Activated CD4-positive, alpha-beta T cell treated with anti-CD3 and anti-CD28 coated beads, Interleukin-2, amount 50 U/mL, for 24 hours (primary cell): ENCODE measurements at places on chromosomes 12 and 14.

DNA sequence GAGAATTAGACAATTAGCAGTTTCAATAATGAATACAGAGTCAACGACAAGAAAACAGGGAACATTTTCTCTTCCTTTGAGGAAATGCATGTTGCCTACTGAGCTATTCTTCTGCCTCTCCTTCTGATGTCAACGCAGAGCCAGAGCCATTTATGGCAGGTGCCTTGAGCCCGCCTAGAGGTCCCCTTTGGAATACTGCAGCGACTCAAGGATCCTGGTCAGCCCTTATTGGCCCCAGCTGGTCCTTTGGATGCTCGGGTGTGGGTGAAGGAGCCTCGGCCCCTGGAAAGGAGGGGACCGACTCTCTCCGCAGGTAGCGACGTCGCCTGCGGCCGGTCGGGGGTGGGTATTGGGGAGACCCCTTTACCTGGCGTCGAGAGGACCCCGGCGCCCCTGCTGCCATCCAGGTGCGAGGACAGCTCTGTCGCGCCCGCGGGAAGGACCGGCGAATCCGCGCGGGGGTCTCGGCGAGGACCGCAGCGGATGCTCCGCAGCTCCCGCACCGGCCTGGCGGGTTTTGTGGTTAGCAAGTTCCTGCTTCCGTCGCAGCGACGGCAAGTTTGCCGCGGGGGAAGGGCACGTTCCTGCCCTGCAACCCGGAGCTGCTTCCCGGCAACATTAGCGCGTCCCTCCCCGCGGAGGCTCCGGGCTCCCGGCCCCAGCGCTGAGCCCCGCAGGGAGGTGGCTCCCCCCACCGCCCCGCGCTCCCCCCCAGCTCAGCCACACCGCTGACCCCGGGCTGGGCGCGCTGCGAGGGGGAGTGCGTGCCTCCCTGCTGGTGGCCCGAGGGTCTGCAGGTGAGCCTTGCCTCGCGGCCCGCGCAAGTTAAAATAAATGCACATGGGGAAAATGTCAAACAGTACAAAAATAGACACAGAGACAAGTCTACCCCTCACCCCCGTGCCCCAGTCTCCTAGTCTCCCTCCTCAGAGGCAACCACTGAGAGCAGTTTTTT is at the start of gene MANSC1:
Gene MANSC1 (minus strand): TSS at position 532 of the 955 bp plus-strand sequence. CDS start 6,928 bp downstream, outside the sequence.
- peak; percentile 18 for DNase-seq

DNA sequence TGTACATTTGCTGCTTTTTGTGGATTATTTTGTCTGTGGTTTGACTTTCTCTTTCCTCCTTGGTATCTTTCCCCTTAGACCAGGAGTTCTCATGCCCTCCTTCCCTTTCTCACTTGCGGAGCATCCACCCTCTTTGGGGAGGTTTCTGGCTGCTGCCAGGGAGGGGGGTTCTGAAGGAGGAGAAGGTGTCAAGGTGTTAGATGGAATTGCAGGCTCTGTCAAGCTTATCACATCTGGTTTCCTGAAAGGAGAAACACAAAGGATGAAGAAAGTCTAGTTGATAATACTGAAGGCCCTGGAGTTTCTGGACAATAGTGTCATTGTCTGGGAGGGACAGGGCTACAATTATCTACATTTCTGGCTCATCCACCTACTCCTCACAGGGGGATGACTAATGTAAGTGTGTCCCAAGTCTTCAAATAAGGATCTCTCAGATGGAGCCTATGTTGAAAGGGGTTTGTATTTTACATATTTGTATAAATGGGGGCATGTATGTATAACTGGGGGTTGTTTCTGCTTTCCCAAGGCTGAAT is 217.3 kb upstream of the CCDC196 start:
- DNase-seq: no peak

DNA sequence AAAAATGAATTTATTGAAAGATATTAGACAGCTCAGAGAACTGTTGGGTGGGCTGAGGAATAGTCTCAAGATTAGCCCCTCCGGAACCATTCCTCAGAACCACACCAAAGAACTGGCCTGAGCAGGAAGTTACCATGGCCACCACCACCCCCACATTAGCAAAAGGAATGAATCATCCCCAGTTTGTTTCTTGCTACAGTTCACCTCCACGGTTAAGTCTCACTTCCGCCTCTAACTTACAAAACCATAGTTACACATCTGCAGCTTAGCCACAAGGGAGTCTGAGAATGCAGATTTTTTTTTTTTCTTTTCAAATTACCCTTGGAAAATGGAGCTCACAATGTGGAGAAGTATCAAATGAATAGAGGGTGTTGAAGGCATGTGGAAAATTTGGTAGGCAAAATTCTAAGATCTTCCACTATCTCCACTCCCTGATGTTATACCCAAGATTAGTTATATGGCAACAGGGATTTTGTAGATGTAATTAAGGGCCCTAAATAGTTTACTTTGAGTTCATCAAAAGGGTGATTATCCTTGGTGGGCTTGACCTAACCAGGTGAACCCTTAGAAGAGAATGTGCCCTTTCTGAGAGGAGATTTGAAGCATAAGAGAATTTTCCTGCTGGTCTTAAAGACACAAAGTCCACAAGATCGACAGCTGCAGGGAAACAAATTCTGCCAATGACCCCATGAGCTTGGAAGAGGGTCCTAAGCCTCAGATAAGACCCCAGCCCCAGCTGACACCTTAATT is 129.8 kb upstream of the KRR1 start:
- DNase-seq: peak; percentile 37

- no peak for DNase-seq
Observed at GRCh38 chr12:15011162-15011561, 38.3 kb downstream of the PDE6H start.

GRCh38 chr14:65243766-65244442 is 141.6 kb upstream of the MAX start:
- no peak for DNase-seq

GRCh38 chr12:2353281-2353680 is 300.5 kb downstream of the CACNA1C start:
- no peak for DNase-seq

DNA sequence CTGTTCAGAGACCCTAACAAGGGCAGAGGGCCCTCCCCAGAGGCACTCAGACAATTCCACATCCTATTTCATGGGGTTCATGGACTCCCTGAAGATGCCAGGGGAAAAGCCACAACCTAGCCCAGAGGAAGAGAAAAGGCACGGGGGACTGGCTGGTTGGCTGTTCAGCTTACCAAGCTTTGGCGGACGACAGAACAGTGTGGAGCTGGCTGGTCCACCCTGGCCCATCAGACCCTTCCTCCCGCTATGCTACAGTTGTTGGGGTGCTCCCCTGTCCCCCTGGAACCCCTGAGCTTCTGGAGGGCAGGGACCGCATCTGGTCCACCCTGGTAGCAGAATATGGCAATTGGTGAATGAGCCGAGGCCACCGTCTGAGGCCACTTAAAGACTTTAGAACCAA is 6.3 kb downstream of the TESC start:
- no peak for DNase-seq

DNA sequence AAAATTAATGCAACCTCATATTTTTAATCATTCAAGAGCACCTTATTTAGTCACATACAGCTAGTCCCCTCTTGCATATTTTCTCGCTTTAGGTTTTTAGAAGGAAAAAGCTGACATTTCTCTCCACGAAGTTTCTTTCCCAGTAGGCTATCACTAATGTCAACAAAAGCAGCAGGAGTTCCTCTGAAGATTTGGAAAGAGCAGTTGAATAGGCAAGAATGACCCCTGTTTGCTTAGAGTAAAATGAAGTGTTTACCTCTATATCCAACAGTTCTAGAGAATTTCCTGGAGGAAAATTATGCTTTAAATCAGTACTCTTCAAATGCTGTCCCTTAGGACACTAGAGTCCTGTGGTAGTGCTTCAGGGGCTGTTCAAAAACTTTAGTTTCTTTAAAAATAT is 188.1 kb upstream of the PRKD1 start:
- DNase-seq: no peak

- DNase-seq: no peak
Observed at GRCh38 chr14:53956427-53957201, at the start of gene BMP4. BMP4 (minus strand) TSS chr14:53956825; CDS start chr14:53952222, 4,603 bp downstream.

DNA sequence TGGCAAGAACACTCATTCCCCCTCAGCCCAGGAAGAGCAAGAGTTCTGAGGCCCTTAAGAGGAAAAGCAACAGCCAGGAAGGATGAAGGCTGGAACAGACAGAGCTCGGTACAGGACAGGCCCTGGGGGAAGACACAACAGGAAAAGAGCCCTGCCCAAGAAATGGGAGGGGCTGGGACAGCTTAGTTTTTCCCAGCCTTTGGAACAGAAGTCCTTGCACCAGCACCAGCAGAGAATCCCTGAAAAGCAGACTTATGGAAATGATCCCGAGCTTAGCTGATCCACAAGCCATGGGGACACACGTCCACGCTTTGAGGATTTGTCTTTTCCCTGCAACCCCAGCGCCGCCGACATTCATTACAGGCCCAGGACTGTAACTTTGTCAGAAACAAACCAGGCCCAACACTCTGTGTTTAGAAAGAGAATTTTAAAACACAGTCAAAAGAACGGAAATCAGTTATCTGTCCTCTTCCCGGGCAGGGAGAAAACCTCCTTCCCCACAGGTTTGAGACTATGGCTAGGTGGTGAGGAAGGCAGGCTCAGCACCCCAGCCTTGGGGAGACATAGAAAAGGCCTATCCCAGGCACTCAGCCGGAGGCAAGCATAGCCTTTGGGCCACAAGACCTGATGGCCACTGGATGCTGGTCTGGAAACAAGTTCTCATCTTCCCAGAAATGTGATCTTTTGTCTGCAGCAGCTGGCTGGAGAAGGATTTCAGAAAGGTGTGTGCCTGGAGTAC is 4.0 kb upstream of the AVIL start:
- no peak for DNase-seq

- no peak for DNase-seq
Observed at GRCh38 chr12:113933201-113933786, 32.8 kb downstream of the RBM19 start.

GRCh38 chr12:65464930-65465329 is 186.4 kb downstream of the MSRB3 start:
- DNase-seq: no peak

- no peak for DNase-seq
Observed at GRCh38 chr12:80422550-80422949, 21.5 kb upstream of the PTPRQ start.

GRCh38 chr12:105205322-105206048 is 30.5 kb downstream of the APPL2 start:
- DNase-seq: no peak

DNA sequence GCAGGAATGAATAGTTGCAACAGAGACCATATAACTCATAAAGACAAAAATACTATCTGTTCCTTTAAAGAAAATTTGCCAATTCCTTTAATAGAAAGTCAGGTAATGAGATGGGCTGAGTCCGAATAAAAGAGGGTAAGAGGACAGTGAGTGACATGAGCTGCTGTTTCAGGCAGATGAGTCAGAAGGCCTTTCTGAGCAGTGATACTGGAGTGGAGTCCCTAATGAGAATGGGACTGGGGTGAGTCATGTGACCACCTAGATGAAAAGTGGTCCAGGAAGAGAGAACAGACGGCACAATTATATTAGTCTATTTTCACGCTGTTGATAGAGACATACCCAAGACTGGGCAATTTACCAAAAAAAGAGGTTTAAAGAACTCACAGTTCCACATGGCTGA is 393.7 kb downstream of the BCL11B start:
- no peak for DNase-seq

- no peak for DNase-seq
Observed at GRCh38 chr12:129927316-129927900, 23.6 kb upstream of the TMEM132D start.

DNA sequence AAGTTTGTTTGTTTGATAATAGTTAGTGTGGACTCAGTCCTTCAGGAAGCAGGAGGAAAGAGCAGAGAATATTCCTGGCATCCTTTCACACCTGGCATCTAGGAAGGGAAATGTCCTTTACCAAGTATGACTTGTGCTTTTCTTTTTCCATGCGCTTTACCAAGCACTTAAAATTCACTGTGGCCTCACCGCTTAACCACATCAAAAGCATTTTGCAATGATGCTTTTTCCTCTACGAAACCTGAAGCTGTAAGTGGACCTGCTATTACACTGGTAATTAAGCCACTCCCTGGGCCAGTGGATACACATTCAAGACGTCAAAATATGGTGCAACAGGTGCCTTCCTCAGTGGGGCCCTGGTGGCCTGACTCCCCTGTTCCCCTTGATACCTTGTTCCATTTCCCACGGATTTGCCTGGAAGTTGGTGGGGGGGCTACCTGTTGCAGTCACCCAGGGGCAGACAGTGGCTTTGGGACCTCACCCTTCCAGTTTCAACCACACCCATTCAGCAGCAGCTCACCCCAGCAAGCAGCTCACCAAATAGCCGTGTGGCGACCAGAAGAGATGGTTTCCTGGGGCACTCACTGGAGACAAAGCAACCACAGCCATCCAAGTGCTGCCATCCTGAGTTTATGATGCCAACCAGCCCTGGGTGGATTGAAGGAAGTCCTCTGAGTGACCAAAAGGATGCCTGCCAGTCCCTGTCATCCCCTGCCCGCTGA is 14.2 kb upstream of the FZD10 start:
- no peak for DNase-seq

GRCh38 chr12:25404955-25405354 is 148.1 kb downstream of the LMNTD1 start:
- DNase-seq: no peak

DNA sequence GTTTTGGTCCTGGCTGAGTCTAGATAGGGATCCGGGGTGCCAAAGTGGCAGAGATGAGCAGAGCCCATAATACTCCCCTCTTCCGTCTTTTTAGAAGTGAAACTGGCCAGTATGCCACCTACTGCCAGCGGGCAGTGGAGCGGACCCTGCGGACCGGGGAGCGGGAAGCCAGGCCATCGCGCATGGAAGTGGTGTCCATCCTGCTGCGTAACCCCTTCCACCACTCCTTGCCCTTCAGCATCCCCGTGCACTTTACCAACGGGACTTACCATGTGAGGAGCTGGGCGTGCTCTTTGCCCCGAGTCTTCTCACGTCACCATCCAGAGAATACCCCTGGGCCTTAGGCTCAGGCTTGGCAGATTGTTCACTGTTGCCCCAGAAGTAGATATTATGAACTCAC is 21.0 kb downstream of the PIGH start:
- no peak for DNase-seq

- no peak for DNase-seq
Observed at GRCh38 chr12:3304436-3305165, 186.4 kb upstream of the PRMT8 start.

DNA sequence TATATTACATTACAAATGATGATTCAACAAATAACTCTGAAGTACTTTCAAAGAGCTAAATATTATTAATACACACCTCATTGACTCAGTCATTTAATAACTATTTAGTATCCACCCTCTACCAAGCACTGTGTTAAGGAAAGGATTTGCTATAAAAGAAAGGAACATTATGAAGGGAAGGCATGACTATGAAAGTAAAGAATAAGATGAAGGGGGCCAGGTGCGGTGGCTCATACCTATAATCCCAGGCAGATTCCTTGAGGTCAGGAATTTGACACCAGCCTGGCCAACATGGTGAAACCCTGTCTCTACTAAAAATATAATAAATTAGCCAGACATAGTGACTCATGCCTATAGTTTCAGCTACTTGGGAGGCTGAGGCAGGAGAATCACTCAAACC is 107.9 kb downstream of the PLCZ1 start:
- no peak for DNase-seq

DNA sequence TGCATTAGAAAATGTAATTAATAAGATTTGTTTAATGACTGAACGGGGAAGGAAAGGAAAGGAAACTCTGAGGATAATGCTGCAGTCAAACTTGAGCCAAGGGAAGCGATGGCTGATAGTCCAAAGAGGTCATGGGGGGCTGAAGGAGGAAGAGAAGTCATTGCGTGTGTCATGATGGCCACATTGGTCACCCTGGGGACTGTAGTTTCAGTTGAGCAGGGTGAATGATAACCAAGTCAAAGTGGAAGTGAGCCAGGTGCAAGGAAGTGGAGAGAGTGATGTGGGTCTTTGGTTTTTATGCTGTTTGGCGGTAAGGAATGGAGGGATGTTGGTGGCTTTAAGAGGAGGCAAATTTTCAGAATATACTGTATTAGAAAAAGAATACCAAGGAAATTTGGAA is 21.6 kb downstream of the C12orf75 start:
- no peak for DNase-seq

- DNase-seq: peak; percentile 43
Observed at GRCh38 chr14:34043627-34044372, 92.9 kb upstream of the EGLN3 start.
